Astrocyte of the cerebellum (primary cell): ENCODE measurements at places on chromosomes 7 and 10.

DNA sequence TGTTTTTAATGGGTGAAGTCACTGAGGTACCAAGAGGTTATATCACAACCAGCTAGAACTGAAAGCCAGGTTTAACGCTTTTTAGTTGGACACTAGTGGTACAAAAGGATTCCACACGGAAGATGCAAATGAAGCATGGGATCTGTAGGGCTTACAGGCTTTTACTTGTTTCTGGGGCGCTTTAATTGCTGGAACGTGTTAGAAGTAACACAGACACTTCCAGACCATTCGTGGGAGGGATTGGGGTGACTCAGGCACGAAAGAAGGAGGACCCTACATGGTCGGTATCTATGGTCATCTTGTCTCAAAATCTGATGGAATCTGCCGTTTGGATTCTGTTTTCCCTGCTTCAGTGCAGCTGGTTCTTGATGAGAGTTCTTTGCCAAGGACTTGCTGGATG is 1.0 kb downstream of the YKT6 start:
- no peak for DNase-seq

- DNase-seq = no peak
Observed at GRCh38 chr7:109637428-109637990, 1067.8 kb downstream of the DNAJB9 start.

GRCh38 chr10:103620352-103620740 is 126.8 kb downstream of the NEURL1 start:
- DNase-seq = no peak

DNA sequence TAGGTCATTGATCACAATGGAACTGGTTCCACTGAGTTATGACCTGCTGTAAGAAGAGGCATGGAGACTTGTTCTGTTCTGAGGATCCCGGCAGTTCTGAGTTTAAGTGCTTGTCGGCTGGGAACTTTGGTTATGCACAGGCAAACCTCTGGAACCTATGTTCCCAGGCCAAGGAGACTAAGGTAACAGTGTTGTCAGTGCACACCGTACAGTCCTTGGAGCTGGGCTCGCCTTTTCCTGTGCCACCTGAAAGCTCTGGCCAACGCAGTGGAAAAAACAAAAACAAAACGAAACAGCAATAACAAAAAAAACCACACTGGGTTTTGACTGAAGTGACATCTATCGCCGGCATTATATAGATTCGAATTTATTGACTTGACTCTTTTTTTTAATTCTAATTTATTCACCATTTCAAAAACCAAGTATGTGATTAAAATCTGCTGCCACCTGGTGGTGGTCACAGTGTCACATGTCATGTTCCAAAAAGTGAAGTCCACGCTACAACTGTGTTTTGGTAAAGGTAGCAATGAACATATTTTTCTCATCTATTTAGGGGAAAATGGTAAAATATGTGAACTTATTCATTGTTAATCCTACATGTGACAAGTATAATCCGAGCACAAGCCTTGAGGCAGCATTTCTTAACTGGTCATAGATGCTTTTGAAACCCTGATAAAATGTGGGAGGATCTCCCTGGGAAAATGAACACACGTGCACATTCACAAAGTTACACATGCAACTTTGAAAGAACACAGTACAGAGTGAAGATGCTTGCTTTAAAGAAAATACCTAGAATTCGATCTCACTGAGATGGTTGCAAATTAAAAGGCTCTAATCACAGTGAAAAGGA is 113.8 kb upstream of the PPP2R2D start:
- peak; percentile 3 for DNase-seq

DNA sequence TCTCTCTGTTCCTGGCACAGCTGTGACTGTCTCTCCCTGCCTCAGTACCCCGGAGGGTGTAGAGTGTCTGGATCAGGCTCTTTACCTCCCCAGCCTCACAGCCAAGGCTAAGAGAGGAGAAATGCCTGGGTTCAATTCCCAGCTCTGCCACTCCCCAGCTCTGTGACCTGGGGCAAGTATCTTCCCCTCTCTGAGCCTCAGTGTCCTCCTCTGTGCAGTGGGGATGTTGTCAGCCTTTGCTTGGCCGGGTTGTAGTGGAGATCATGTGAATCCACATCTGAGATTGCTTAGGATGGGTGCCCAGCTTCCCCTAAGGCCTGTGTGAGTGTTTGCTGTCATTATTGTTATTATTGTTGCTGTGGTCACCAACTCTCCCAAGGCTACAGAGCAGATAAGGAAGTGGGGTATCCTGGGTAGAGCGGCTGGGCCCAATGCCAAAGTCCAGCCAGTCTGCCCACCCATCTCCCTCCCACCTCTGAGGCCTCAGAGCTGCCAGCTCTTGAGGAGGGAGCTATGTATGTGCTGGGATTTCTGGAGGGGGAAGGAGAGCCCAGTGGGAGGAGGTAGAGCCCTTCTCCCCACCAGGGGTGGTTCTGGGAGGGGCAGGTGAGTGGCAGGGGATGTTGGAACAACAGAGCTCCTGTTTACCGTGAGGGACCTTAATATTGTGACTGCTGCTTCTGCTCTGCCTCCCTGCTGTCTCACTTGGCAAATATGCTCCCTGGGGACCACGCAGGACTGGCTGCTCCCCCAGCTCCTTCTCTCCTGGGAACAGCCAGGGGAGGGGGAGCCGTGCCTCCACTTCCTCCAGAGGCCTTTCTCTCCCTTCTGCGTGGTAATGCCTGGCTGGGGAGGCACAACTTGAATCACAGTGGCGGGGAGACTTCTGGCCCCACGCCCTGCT is 170.5 kb downstream of the RPS24 start:
- no peak for DNase-seq

- no peak for DNase-seq
Observed at GRCh38 chr10:100960251-100960650, 9.1 kb upstream of the SEMA4G start.

DNA sequence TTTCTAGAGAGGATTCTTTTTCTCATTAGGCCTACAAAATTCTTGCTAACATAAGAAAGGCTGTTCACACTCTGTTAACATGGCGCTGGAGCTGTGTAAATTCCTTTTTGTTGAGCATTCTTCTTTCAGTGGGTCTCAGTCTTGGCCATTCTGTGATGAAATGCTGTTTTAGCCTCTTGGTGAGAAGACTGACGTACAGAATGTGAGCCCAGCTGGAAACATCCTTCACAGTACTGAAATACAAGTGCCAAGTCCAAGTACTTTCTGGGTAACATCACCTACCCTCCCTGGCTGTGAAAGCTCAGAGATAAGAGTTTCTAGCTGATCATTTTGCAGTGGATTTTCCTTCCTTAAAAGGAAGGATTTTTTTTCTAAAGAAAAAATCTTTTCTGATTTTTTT is 231.8 kb downstream of the AHR start:
- peak; percentile 83 for DNase-seq

GRCh38 chr7:26680587-26680986 is 183.8 kb downstream of the SKAP2 start:
- no peak for DNase-seq

DNA sequence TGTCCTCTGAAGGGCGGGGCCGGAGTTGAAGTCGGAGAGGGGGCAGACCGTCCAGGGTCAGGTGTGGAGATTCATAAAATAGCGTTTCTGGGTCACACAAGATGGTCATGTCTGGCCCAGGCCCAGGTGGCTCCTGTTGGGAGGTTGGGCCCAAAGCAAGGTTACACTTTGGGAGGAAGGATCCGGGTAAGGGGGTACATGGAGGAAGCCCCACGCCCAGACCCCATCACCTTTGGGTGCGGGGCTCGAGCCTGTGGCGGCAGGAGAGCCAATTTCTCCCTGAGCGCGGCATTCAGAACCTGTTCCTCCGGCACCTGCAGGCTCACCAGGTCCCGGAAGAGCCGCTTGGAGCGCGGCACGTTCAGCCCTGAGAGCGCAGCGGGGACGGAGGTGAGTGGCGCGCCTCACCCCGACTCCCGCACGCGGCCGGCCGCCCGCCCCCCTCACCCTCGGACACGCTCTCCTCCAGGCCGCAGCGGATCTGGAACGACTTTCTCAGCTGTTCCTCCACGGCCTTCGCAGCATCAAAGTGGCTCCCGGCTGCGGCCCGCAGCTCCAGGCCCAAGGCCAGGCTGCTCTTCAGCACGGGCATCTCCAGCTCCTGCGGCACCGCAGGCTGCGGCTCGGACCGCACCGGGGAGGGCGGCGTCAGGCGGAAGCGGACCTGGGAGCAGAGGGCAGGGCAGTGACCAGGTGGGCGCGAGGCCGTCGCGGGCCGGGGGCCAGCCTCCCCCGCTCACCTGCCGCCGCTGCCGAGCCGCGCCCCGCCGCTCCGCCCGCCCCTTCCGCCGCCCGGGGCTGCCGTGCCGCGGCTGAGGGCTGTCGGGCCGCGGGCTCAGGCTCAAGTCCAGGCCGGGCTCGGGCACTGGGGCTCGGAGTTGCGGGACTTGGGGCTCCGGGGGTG is 644 bp downstream of the PPP1R35 start:
- no peak for DNase-seq

- no peak for DNase-seq
Observed at GRCh38 chr10:68861253-68861652, 33.9 kb downstream of the STOX1 start.

DNA sequence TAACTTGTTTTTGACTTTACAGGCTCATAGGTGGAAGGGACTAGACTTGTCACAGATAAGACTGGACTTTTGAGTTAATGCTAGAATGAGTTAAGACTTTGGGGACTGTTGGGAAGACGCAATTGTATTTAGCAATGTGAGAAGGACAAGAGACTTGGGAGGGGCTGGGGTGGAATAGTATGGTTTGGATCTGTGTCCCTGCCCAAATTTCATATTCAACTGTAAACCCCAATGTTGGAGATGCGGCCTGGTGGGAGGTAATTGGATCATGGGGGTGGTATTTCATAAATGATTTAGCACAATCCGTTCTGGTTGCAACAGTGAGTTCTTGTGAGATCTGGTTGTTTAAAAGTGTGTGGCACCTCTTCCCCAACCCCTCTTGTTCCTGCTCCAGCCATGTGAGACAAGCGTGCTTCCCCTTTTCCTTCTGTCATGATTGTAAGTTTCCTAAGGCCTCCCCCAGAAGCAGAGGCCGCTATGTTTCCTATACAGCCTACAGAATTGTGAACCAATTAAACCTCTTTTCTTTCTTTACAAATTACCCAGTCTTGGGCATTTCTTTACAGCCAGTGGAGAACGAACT is 22.6 kb downstream of the RNF216 start:
- DNase-seq = no peak

DNA sequence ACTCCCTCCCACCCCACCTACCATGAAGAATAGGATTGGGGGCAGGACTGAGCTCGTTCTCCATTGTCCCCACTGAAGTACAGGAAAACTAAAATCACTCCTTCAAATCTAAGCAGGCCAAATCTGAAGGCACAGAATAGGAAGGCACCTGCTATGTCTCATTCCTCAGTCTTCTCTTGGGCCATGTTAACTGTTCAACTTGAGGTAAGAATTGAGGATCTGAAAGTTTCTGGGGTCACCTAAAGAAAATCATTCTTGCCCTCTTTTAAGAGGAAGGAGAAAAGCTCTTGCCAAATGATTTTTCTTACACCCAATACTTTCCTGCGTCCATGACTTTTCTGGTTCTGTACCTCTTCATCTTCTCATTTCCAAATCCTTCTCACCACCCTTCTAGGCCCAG is 4.9 kb downstream of the CPN1 start:
- DNase-seq = no peak

- no peak for DNase-seq
Observed at GRCh38 chr7:67518580-67518979, 521.9 kb downstream of the TYW1 start.

- DNase-seq = peak; percentile 41
Observed at GRCh38 chr7:38020121-38020785, 99.8 kb downstream of the EPDR1 start.

DNA sequence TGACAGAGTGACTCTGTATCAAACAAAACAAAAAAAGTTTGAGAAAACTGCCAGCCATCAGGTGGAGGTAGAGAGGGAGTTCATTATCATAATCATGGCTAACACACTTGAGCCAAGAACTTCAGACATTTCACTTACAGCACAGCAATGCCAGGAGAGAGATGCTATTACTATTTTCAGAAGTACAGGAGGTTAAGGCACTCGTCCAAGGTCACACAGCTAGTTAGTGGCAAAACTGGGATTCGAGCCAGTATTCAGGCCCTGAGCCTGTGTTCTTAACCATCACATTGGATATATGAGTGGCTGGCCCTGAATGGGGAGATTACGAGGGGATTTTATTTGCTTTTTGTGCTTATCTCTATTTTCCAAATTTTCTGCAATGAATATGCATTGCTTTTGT is 24.8 kb upstream of the UNC5B start:
- peak; percentile 20 for DNase-seq

GRCh38 chr10:125543796-125544195 is 139.2 kb downstream of the TEX36 start:
- DNase-seq = no peak

GRCh38 chr10:61993711-61994401 is 92.4 kb downstream of the ARID5B start:
- peak; percentile 9 for DNase-seq

GRCh38 chr10:2882628-2883027 is 184.7 kb upstream of the PFKP start:
- peak; percentile 2 for DNase-seq

DNA sequence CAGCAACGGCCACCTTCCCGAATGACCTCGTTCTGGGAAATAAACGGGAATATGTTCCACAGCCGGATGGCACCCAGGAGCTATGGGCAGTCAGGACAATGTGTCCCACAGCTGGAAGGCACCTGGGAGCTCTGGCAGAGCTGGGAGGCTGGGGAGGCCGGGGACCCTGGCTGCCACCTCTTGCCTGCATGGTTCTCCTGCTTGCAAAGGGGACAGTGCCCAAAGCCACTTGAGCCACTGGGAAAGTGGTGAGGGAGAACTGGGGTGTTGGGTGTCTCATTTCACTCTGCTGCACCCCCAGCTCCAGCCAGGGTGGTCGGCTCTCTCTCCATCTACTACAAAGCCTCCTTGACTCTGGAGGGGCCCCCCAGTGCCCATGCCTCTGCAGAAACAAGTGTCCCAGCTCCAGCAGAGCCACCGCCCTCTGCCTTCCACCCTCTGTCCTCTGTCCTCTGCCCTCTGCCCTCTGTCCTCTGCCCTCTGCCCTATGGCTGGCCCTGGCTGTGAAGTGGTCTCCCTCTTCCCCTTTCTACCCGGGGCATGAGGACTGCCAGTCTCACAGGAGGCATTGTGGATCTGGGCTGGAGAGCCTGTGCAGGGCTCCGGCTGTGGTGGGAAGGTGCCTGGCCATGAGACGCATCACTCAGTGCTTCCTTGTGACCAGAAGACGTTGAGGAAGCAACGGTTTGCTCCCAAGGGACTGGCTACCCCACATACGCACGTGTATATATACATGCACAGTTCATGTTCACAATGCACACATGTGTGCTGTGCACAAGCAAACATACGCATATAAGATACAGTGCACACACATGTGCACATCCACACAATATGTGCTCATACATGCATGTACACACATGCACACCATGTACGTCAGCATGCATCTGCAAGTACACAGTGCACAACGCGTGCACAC is 21.5 kb upstream of the INPP5A start:
- DNase-seq = no peak
